ELF-1 (cell line): ENCODE measurements at places on chromosomes 7 and 10.
A peak's percentile ranks its signal among the peaks of the same experiment; 100 is the strongest.

DNA sequence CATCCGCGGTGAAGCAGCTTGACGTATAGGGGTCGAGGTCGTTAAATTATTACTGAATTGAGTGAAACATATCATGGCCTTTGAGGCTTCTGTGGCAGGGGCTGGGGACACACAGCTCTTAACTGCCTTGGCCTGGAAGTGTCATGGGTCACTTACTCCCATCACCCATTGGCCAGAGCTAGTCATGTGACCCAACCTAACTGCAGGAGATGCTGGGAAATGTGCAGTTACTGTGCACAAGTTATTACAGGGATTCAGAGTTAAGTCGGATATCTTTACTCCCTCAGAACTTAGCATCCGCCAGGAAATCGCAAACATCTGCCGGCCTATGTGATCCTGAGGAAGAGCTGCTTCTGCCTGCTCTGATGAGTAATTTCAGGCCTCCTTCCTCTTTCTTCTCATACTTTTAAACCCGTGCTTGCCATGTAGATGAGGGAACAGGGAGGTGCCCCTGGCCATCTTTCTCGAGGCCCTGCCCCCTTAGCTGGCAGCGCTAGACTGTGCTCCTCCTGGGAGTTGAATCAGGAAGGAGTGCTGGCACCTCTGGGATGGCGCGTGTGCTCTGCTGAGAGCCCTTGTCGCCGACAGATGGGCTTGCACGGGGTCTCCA lies 203.6 kb downstream of the TCF7L2 start:
- DNase-seq: no peak

- no peak for DNase-seq
Observed at GRCh38 chr10:15252396-15252795, 83.9 kb upstream of the NMT2 start.

DNA sequence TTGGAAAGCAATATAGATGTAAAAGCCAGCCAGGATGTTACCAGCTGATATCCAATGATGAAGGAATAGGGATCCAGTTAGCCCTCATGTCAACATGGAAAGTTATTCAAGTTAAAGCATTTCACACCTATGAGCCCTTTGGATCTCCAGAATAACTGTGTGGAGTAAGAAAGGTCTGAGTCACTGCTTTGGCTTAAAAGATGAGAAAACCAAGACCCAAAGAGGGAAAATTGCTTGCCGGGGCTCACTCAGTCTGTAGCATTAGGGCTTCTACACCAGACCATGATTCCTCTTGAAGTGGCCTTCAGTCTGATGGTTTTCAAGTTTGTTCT lies 12.6 kb downstream of the LSM5 start:
- DNase-seq: no peak

DNA sequence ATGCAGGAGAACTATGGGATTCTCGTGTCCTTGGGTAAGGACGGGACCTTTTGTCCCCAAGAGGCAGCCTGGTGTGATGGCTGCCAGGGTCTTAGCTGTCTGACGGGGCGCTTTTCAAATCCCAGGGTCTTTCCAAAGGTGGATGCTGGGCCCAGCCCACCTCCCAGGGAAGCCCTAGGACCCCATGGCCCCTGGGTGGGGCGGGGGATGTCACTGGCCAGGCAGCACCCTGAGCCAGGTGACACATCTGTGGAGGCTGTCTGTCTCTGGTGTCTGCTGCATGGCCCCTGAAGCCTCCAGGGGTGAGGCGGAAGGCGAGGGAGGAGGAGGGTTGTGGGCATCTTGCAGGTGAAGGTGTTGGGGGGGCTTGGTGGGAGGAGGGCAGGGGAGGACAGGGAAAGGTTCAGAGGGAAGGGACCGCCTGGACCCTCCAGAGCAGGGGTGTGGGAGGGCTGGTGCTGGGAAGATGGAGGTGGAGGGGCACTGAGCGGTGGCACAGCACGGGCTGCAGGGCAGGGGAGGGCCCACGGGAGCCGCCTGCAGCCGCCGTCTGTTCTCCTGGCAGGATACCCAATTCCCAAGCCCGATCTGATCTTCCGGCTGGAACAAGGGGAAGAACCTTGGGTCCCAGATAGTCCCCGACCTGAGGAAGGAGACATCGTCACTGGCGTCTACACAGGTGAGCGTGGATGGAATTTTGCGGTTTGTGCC lies 7.0 kb downstream of the ZNF316 start:
- no peak for DNase-seq

- DNase-seq: peak; percentile 62
Observed at GRCh38 chr10:88114368-88114767, 250.9 kb downstream of the PTEN start.

DNA sequence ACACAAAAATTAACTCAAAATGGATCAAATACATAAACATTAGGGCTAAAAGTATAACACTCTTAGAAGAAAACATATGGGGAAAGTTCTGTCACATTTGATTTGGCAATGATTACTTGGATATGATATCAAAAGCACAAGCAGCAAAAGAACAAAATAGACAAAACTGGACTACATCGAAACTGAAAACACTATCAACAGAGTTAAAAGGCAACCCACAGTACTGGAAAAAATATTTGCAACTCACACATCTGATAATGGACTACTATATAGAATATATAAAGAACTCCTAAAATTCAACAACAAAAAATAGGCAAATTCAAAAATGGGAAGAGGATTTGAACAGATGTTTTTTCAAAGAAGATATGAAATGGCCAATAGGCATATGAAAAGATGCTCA lies 51.0 kb downstream of the COA1 start:
- DNase-seq: no peak

DNA sequence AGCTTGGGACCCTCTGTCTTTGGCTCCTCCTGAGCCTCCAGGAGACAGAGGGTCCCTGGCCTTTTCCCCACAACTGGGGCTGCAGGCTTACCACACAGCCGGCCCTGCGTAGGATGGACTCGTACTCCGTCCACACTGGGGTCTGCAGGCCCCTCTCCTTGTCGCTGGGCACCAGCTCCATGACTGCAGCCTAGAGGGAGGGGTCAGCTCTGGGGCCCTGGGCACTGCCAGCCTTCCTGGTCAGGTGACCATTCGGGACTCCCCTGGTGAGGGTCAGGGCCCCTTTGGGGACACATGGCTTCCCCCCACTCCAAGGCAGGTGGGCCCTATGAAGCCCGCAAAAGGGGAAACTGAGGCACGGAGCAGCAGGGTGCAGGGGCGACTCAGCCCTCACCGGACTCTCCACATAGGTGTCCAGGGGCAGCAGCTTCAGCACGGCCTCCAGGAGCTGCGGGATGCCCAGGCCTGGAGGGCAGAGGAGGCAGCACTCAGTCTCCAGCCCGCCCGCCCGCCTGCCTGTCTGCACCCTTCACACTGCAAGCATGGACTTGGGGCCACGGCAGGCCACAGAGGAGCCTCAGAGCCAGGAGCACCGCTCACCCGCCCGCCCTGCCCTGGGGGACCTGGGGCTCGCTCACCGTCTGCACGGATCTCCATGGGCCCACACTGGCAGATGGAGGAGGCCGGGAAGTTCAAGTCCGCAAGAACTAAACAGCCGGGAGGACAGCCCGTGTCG lies 1.1 kb downstream of the FUOM start:
- DNase-seq: no peak

GRCh38 chr7:32047075-32047474 lies 23.1 kb downstream of the PDE1C start:
- DNase-seq: no peak

GRCh38 chr10:27068217-27068891 lies 31.9 kb downstream of the ANKRD26 start:
- DNase-seq: no peak

DNA sequence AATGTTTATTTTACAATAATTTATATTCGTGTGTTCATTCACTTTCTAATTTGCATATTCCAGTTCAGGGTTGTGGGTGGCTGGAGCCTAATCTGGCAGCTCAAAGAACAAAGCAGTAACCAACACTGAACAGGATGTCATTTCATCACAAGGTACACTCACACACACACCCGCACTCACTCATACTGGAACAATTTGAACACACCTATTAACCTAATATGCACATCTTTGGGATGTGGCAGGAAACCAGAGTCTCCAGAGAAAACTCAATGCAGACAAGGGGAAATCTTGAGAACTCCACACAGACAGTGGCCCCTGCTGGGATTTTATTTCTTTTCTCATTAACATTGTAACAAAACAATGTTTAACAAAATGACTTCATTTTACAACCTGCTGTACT lies 97.4 kb downstream of the TWIST1 start:
- no peak for DNase-seq

- no peak for DNase-seq
Observed at GRCh38 chr10:57790703-57791102, 477.0 kb downstream of the IPMK start.

DNA sequence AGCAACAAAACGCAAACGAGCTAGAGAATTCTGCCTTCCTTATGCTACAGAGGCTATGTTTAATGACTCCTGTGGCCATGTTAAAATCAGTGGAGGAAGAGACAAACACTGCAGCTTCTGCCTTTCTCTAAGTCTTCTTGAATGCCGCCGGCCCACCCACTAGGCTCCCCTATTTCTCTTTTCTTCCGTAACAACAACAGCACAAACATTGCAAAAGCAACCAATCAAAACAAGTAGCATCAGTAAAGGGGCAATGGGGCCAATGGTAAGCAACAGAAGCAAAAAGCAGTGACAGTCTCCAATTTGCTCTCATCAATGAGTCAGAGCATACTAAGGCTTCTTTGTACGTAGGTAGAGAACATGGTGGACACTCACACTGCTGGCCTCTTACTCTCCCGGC lies 26.8 kb downstream of the DNAJC1 start:
- DNase-seq: peak; percentile 50

- DNase-seq: no peak
Observed at GRCh38 chr7:36456138-36456537, 66.5 kb downstream of the ANLN start.

- DNase-seq: peak; percentile 32
Observed at GRCh38 chr7:65509368-65510186, 135.9 kb downstream of the ZNF92 start.

DNA sequence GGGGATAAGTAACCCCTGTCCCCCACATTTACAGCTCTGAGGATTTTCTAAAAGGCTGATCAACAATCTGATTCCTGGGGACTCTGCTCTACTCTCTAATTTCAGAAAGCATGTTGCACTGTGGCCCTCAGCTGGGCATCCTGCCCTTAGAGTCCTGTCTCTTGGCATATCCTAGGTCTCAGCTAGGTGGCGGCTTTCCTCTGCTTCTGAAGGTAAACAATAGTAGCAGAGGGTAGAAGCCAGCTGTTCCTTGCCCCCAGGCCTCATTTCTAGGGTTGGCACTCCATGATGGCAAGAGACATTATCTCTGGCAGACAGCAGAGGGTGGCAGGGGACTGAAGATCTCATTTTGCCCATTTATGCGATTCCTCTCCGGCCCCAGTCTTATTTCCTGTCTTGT lies 77.0 kb downstream of the ADCYAP1R1 start:
- DNase-seq: no peak

DNA sequence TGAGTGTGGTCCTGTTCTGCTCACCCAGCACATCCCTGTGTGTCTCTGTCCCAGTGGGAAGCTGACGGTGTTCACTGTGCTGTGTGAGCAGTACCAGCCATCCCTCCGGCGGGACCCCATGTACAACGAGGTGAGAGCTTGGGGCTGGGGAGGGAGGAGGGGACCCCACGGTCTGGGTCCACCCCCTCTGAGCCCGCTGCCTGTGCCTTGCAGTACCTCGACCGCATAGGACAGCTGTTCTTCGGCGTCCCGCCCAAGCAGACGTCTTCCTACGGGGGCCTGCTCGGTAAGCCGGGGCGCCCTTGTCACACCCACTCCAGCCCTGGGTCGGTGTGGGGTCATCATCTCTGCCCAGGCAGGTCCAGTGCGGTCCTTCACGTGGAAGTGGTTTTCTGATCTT lies 17.3 kb downstream of the GET4 start:
- DNase-seq: no peak

GRCh38 chr7:96418581-96418980 lies 96.7 kb upstream of the SLC25A13 start:
- no peak for DNase-seq
